Inflammatory macrophage (primary cell): ENCODE measurements at places on chromosomes 5 and 9.
A peak's percentile ranks its signal among the peaks of the same experiment; 100 is the strongest.

DNA sequence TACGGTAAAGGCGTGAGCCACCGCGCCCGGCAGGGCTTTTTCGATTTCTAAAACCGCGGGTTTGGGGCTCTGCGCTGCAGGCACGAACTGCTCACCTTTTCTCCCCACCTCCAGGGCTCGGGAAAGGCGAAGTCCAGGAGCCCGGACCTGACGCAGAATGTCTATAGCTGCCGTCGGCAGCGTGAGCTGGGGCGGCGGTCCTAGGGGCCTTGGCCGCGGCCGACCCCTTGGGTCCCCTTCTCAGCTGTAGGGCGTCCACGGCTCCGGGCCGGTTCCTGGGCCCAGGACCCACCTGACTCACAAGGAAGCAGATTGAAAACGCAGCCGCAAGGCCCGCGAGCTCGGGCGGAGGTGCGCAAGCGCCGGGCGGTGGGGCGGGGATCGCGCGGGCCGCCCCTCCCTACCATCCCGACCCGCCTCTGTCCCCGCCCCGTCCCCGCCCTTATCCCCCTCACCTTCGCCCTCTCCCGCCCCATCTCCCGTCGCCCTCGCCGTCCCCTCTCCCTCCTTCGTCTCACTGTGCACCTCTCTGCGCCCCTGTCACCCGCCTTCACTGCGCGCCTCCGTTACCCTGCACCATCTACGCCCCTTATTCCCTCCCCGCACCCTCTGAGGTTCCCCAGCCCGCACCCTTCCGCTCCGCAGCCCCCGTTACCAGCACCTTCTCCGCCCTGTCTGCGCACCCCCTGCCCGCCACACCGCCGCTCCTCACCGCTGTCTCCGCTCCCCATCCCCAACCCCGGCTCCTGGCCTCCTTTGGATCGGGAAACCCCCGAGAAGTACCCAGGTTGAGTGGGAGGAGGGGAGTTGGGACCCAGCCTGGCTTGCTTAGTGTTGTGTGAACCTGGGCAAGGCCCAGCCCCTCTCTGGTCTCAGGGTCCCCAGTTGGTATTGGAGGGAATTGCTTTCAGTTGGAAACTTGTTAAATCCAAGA, at the start of gene HDHD3:
Gene HDHD3 (minus strand): TSS at position 353 of the 934 bp plus-strand sequence. CDS start 2,632 bp downstream, outside the sequence.
- DNase-seq = peak; percentile 60

DNA sequence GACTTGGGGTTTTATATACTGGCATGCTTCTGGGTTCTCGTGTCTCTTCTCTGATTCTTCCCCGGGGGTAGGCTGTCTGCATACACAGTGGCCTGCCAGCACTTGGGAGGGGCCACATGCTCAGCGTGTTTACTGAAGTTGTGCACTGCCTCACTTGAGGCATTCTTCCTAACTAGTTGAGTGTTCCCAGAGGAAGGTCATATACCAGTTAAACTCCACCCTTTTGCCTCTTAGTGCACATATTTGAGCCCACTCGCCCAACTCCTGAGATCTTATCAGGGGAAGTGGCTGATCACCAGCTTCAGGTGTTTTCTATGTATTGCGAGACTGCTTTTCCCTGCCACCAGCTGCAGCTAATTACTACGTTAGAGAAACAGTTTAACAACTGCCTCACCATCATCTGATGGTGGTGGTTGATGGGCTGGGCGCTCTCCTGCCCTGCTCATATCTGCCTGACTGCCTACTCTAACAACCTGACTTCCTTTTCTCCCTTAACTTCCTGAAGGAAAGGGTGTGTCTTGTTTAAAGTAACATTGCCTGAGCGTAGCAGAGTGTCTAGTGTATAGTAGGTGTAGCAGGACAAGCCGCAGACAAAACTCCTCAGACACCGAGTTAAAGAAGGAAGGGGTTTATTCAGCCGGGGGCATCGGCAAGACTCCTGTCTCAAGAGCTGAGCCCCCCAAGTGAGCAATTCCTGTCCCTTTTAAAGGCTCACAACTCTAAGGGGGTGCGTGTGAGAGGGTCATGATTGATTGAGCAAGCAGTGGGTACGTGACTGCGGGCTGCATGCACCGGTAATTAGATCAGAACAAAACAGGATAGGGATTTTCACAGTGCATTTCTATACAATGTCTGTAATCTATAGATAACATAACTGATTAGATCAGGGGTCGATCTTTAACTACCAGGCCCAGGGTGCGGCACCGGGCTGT, 60.1 kb upstream of the CLINT1 start:
- DNase-seq = peak; percentile 3

GRCh38 chr5:143161885-143162540, 241.5 kb downstream of the NR3C1 start:
- peak; percentile 90 for DNase-seq

- no peak for DNase-seq
Observed at GRCh38 chr5:150024346-150024984, 23.9 kb downstream of the HMGXB3 start.

DNA sequence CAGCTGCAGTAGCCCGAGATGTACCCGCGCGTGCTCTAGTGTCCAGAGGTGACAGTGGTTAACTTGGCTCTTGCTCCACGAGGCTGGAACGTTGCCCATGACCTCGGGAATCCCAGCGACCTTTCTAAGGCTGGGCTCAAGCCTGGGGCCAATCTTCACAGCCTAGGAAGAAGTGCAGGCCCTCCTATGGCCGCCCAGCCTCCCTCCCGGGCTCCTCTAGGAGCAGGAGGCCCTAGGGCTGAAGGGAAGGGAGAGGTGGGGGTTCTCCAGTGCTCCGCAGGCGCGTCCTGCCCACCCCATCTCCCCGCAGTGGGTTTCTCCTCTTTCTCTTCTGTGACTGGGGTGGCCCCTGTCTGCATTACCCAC, 13.3 kb downstream of the NR2F1 start:
- DNase-seq = no peak

- DNase-seq = no peak
Observed at GRCh38 chr5:1507961-1508658, 15.7 kb downstream of the LPCAT1 start.

DNA sequence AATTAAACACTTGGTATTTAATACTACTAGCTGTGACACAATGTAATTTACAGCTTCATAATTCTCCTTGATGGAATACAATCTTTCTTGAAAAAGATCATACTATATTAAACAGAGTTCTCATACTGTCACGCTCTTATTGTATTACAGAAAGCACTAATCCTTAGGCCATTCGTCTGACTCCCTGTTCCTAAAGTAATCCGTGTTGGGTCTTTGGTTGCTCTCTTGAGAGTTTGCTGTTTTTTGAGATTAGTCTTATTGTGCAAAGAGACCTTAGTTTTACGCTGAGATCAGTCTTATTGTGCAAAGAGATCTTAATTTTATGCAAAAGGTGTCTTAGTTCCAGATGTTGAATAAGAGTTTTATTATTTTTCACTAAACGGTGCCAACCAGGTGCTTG, 190.6 kb downstream of the ISL1 start:
- DNase-seq = no peak

GRCh38 chr5:145588113-145588512, 247.0 kb downstream of the PRELID2 start:
- DNase-seq = no peak

DNA sequence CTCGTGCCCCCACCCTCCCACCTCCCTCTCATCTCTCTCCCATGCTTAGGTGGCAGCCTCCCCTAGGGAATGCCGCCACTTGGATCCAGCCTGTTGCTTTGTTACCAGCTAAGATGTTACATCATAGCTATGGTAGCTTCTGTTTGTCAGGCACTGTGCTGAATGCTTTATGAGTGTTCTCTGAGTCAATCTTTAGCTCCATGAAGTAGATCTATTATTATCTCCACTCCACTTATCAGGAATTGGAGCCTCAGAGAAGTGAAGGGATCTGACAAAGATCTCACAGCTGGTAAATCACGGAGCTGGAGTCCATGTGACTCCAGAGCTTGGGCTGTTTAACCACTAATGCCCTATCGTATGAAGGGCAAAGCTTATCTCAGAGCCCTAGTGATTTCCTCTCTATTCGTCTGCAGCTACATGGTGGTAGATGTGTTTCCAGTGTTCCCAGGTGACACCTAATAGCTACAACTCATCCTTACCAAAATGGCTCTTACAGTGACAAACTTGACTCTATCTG, 54.1 kb downstream of the GARNL3 start:
- no peak for DNase-seq

DNA sequence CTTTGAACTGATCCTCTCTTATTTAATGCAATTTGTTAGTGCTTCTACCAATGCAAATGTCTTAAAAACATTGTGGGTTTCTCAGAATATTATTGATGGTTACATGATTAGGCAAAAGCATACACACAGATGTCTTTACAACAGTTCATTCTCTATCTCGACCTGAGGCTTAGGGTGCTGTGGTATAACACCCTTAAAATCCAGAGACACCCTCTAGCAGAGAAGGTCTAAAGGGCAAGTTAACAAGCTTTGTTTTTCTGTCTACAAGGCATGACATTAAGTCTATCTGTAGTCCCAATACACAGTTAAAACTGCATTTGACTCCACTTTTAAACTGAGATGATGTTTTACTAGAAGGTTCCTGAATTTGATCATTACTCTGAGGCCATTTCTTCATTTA, 518.7 kb upstream of the MEF2C start:
- DNase-seq = no peak

- DNase-seq = peak; percentile 58
Observed at GRCh38 chr5:148776780-148777179, 49.6 kb upstream of the ADRB2 start.
